ENCODE measurements at places on chromosomes 13 and 19. TPM values are rescaled to one million over a fixed set of nuclear protein-coding genes. Genes with fewer than 3 reads are reported as not detected.
A peak's percentile ranks its signal among the peaks of the same experiment; 100 is the strongest.

The ZSCAN22 gene
- total RNA-seq = 4.3 TPM

The UGGT2 gene
- not detected for total RNA-seq

The SHISA7 gene
- not detected for total RNA-seq

The FSTL3 gene
- total RNA-seq = 2.1 TPM

The CBY2 gene
- total RNA-seq = not detected

DNA sequence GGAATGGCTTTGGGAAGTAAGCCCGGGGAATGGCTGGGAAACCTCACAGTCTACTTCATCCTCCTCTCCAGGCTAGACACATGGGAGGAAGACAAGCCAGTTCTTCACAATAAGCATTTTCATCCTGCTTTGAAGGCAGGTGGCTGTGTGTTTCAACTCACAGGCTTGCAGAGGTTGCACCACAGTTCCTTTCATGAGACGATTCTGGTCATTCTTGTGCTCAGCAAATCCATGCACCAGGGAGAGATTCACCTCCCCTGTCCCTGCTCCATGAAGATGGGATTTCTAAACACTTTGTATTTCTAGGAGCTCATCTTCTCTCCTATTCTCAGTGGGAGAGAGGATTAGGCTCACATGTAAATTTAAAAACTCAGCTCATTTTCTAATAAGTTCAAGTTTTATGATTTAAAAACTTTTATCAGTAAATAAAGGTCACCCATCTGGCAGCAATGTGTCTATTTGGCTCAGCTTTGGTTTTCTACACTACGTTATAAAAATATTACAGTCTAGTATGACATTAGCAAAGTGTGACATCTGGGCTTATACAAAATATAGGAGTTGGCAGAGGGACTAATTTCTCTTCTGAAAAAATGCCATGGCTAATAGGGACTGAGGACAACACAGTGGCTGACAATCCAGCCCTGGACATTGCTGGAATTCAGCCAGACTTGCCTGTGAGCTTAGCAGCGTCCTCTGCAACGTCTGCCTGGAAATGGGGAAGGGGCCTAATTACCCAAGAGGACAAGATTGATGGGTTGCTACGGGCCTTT lies 283.2 kb upstream of the SLC10A2 start:
- no peak for DNase-seq
- H3K4me3 ChIP-seq = no peak overlapping the region
- no peak overlapping the region for H3K27ac ChIP-seq
- H3K4me1 ChIP-seq = no peaks in the 10 kb centered on the region
- H3K36me3 ChIP-seq = no peaks in the 10 kb centered on the region

DNA sequence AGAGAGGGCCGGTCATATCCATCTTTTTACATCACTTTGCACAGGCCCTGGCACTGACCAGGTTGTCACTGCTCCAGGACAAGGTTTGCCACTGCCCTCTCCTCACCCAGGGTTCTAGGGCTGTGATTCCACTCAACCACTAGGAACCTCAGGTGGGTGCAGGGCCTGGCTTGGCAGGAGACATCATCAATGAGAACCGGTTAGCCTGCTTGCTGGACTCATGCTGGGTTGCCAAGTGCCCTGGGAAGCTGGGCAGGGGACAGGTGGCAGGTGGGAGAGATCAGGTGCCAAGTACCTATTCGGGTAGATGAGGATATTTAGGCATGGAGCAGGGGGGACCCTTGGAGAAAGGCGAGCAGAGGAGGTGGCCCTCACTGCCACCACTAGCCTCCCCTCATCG lies 4.2 kb upstream of the CERS4 start:
- no peak overlapping the region for H3K27ac ChIP-seq
- H3K27me3 ChIP-seq = peaks cover 8% of the 10 kb centered on the region
- H3K36me3 ChIP-seq = no peaks in the 10 kb centered on the region
- no peak for DNase-seq
- no peak overlapping the region for H3K4me3 ChIP-seq

- peak overlapping the region; percentile 99 for H3K4me3 ChIP-seq
- DNase-seq = peak; percentile 85
- peaks cover 10% of the 10 kb centered on the region for H3K36me3 ChIP-seq
- peaks cover 38% of the 10 kb centered on the region for H3K4me1 ChIP-seq
- H3K27ac ChIP-seq = peak overlapping the region; percentile 97
Observed at GRCh38 chr19:1942078-1942933, 1.3 kb downstream of the CSNK1G2 start.

DNA sequence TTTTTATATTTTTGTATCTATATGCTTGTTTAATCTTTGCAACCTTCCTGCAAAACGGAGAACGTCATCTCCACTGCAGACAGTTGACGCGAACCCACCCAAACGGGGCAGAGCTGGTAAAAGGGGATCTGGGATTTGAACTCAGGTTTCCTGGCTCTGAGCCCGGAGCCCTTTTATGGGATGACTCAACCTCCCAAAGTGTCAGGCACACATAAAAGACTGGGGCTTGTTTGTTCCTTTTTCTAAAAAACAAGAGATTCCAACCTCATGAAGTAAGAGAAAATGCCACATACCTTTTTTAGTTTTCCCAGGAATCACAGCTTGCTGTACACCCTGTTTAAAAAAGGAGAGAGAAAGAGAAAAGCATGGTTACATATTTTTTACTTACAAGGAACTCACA lies 78.9 kb downstream of the GADD45B start:
- H3K4me1 ChIP-seq = peaks cover 37% of the 10 kb centered on the region
- H3K27ac ChIP-seq = no peak overlapping the region
- no peaks in the 10 kb centered on the region for H3K27me3 ChIP-seq
- no peak overlapping the region for H3K4me3 ChIP-seq
- H3K36me3 ChIP-seq = no peaks in the 10 kb centered on the region

DNA sequence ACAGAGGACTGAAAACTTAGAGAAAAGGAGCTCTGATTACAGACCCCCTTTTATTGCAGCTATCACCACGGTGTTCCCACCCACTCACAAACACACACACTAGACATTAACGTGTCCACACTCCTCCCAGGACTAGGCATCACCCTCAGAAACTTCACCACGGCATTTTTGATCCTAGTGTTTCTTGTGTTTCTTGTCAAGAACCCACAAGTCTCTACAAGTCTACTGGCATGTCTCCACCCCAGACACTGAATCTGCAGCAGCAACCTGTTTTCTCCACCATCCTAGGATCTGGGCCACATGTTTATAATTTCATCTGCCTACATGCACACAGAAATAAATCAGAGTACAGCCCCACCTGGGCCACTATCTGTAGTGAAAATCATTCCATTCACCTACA lies 4.3 kb downstream of the ZNF486 start:
- peaks cover 22% of the 10 kb centered on the region for H3K4me1 ChIP-seq
- peaks cover 70% of the 10 kb centered on the region for H3K36me3 ChIP-seq
- DNase-seq = no peak
- no peak overlapping the region for H3K27ac ChIP-seq
- H3K4me3 ChIP-seq = no peak overlapping the region

GRCh38 chr19:13149628-13150186 lies 468 bp downstream of the STX10 start:
- DNase-seq = peak; percentile 37
- peaks cover 20% of the 10 kb centered on the region for H3K36me3 ChIP-seq
- peak overlapping the region; percentile 91 for H3K27ac ChIP-seq
- H3K27me3 ChIP-seq = no peaks in the 10 kb centered on the region
- peaks cover 19% of the 10 kb centered on the region for H3K4me1 ChIP-seq

DNA sequence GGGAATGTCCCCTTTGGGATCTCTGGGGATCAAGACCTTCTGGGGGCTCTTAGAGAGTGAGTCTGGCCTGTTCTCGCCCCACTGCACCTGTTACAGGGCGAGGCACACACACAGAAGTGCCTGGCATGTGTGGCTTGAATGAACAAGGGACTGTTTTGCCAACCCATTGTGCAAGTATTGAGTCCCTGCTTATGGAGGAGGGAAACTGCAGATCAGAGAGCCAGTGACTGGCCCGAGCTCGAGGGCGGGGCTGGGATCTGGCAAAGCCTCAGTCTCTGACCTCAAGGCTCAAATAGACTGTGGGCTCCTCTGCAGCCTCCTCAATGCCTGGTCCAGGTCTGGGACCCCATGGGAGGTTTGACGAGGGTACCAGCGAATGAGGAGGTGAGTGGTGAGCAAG lies 5.5 kb downstream of the RAVER1 start:
- H3K4me3 ChIP-seq = no peak overlapping the region
- DNase-seq = no peak
- H3K27me3 ChIP-seq = no peaks in the 10 kb centered on the region
- H3K36me3 ChIP-seq = peaks cover 27% of the 10 kb centered on the region
- H3K4me1 ChIP-seq = peaks cover 12% of the 10 kb centered on the region
- H3K27ac ChIP-seq = no peak overlapping the region

- DNase-seq = no peak
- no peaks in the 10 kb centered on the region for H3K27me3 ChIP-seq
- H3K27ac ChIP-seq = no peak overlapping the region
- no peaks in the 10 kb centered on the region for H3K4me1 ChIP-seq
Observed at GRCh38 chr13:81874253-81874652, 1533.3 kb upstream of the SPRY2 start.

- H3K4me1 ChIP-seq = peaks cover 26% of the 10 kb centered on the region
- H3K36me3 ChIP-seq = peaks cover 10% of the 10 kb centered on the region
- no peak for DNase-seq
- peak overlapping the region; percentile 92 for H3K27ac ChIP-seq
- no peaks in the 10 kb centered on the region for H3K27me3 ChIP-seq
Observed at GRCh38 chr13:40920826-40921225, 98.3 kb downstream of the ELF1 start.

DNA sequence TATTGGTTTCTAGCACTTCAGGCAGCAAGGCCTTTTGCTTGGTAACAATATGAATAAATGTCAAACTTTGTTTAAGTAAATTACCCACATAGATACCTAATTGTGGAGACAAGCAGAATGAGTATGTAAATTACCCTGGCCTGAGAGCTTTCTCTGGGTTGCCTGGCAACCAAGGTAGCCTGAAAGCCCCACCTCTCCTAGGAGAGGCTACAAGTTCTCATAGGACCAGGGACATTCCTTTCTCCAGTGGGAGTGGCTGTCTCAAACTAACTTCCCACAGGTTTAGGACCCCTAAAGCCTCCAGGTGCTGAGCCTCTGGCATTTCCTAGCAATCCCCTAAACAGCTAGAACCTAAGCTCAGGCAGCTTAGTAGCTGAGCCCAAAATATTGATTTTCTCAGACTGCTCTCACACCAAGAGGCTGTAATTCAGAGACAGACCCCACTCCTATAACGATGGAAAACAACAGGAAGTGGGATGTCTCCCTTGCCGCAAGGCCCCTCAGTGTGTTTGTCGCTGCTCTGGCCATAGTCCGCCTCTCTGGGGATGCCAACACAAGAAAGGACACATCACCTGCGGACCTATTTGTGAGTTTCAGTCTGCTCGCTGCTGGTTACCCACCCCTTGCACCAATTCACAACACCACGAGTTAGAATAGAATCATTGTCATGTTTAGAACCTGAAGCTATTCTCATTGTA lies 207.3 kb downstream of the DLEU7 start:
- no peaks in the 10 kb centered on the region for H3K4me1 ChIP-seq
- H3K27ac ChIP-seq = no peak overlapping the region
- no peak for DNase-seq

DNA sequence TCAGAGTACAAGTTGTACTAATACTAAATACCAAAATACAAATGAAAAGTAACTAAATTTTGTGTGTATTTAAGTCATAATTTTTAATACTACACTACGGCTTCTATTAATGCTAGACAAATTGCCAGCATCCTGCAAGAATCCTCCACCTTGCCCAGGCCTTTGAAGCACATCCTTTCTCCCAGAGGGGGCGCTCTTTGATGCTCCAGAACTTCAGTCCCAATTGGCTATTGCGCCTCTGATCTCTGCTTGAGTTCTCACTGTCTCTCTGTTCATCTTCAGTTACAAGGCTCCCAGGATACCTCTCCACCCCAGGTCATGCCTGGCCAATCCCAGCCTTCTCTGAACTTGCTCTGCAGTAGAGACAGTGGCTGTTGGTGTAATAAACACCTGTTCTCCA lies 141.0 kb downstream of the DCLK1 start:
- H3K4me1 ChIP-seq = no peaks in the 10 kb centered on the region
- no peak for DNase-seq
- H3K36me3 ChIP-seq = no peaks in the 10 kb centered on the region
- H3K27ac ChIP-seq = no peak overlapping the region

DNA sequence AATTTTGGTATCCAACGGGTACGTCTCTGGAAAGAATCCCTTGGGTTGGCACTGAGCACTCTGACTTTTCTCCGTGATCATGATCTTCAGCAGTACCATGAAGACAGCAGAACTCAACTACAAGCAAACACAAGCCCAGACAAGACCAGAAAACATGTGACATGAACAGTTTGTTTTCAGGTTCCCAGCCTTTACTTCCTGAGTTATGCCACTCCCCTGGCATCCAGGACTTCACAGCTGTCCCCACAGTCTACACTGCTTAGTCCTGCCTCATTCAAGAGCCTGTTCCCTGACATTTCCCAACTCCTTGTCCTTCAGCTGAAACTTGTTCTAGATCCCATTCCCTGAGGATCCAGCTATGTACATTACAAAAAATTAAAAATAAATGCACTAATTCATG lies 4.9 kb upstream of the N4BP2L1 start:
- H3K27ac ChIP-seq = peak overlapping the region; percentile 60
- H3K36me3 ChIP-seq = peaks cover 5% of the 10 kb centered on the region
- no peaks in the 10 kb centered on the region for H3K27me3 ChIP-seq
- DNase-seq = no peak
- peaks cover 23% of the 10 kb centered on the region for H3K4me1 ChIP-seq

- H3K27me3 ChIP-seq = peaks cover 57% of the 10 kb centered on the region
- H3K27ac ChIP-seq = peak within 1 kb of the TSS; percentile 81
- peaks cover 83% of the 10 kb centered on the region for H3K4me1 ChIP-seq
- H3K36me3 ChIP-seq = peaks cover 3% of the 10 kb centered on the region
Observed at GRCh38 chr19:10420444-10421239, at the start of gene PDE4A. Gene PDE4A (plus strand): TSS chr19:10420538. CDS start chr19:10420765, 227 bp downstream.

GRCh38 chr13:35593651-35594050 lies 117.2 kb upstream of the MAB21L1 start:
- H3K4me3 ChIP-seq = no peak overlapping the region
- H3K27me3 ChIP-seq = no peaks in the 10 kb centered on the region
- no peaks in the 10 kb centered on the region for H3K36me3 ChIP-seq
- H3K27ac ChIP-seq = no peak overlapping the region
- DNase-seq = no peak

DNA sequence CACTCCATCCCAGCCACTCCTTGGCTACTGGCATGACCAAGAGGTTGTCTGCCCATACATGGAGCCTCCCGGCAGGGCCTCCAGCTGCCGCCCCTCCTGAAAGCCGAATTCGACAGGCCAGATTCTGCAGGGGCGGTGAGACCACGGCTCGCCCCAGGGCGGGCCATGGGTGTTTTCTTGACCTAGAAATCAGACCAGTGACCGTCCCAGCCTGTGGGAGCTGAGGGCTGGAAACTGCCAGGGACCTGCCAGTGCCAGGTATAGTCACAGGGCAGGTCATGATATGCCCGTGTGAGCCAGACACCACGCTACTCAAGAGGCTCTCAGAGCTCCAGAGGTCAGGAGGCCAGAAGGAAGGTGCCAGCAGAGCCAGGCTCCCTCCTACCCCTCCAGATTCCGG lies 16.8 kb downstream of the DAPK3 start:
- H3K36me3 ChIP-seq = no peaks in the 10 kb centered on the region
- no peak overlapping the region for H3K4me3 ChIP-seq
- H3K27ac ChIP-seq = no peak overlapping the region
- DNase-seq = no peak

GRCh38 chr19:48186015-48186414 lies 15.5 kb downstream of the ZSWIM9 start:
- H3K4me3 ChIP-seq = no peak overlapping the region
- H3K27ac ChIP-seq = no peak overlapping the region
- DNase-seq = no peak
- H3K27me3 ChIP-seq = no peaks in the 10 kb centered on the region
- H3K36me3 ChIP-seq = peaks cover 37% of the 10 kb centered on the region
- no peaks in the 10 kb centered on the region for H3K4me1 ChIP-seq

Measured in activated CD4-positive, alpha-beta T cell treated with anti-CD3 and anti-CD28 coated beads, Interleukin-2, amount 10 ng/mL, durations not matched to agents 7 days and 5 days (primary cell).